NCI-H1092 (cell line): ENCODE measurements at places on chromosomes 12 and 14.

DNA sequence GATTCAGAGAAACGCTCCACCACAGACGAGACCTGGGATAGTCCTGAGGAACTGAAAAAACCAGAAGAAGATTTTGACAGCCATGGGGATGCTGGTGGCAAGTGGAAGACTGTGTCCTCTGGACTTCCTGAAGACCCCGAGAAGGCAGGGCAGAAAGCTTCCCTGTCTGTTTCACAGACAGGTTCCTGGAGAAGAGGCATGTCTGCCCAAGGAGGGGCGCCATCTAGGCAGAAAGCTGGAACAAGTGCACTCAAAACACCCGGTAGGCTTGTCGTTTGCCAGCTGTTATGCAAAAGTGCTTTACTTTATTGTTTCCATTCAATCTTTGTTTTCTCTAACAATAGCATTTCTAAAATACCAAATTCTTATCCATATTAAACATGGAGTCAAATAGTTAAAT lies 287.3 kb downstream of the NAV3 start:
- DNase-seq = no peak

DNA sequence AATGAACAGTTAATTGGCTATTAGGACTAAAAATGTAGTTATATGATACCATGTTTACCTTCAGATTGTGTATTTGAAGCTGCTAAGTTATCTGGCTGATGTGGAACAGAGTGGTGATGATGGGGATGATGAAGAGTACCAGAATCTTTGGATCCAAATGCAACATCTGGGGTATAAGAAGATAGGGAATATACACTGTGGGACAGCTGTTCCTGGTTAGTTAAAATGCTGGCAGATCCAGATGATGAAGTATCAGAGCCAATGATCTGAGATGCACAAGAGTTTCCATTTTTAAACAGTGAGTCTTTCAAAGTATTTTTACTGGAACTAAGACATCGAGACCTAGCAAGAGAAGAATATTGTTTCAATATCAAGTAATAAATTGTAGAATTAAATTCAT lies 31.6 kb downstream of the SENP1 start:
- DNase-seq = no peak

GRCh38 chr12:111643427-111643826 lies 42.3 kb downstream of the BRAP start:
- no peak for DNase-seq

GRCh38 chr12:5884866-5885265 lies 60.2 kb downstream of the ANO2 start:
- DNase-seq = no peak

GRCh38 chr14:59699442-59699841 lies 122.8 kb upstream of the CCDC175 start:
- DNase-seq = no peak

DNA sequence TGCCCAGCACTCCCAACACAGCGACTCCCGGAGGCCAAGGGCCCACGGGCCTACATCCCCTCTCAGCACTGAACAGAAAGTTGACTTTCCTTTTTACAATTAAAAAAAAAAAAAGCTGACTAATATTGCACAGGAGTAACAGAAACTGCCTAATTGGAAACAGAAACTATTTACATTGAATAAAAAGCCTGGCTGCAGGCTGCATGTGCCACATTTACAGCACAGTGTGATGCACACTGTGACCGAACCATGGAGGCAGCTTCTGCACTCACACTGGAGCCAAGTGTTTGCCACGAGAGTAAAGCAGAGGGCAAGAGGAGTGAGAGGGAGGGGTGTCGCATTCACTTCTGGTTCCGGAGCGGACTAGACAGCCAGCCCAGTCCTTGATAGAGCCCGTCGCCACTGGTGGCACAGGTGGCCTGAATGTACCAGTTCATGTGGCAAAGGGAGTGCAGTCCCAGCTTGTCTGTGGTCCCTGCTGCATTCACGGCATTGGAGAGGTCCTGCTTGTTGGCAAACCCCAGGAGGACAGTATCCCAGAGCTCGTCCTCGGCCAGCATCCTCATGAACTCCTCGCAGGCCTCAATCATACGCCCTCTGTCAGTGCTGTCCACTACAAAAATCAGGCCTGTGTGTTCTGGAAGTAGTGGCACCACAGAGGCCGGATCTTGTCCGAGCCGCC lies 59.2 kb downstream of the SPPL3 start:
- DNase-seq = no peak

- no peak for DNase-seq
These were observed 70.2 kb downstream of the ETV6 start for GRCh38 chr12:11719678-11720099.

DNA sequence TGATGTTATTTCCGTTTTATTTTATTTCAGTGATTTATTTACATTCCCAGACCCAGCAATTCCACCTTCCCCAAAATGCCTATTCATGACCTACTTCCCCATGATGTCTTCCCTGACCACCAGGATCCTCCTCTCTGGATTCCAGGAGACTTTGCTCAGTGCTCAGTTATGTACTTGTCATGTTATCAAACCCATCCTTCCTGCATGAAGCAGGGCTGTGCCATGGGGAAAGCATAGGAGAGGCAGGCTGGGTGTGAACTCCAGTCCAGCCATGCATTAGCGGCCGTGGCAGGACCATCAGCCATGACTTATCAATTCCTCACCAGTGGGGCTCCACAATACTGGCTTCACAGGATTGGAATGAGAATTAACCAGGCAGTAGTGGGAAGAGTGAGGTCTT lies 57.8 kb downstream of the B4GALNT3 start:
- no peak for DNase-seq

DNA sequence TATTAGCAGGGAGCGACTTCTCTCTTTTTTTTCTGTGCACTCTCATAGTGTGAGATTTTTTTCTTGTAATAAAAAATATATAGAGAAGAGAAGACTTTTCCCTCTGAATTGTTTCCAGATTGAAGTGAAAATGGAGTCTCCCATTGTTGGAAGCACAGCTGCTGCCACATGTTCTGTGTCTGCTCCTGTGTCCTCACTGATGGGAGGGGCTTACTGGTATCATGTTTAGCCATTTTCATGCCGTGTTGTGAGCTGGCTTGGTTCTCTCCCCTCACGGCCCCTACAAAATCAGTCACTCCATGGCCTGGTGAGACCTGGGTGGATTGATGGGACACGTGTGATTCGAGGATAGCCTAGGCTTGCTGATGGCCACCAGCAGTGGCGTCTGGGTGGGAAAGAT lies 379.7 kb upstream of the DDHD1 start:
- DNase-seq = no peak

GRCh38 chr14:64091217-64091616 lies 203.0 kb downstream of the ESR2 start:
- no peak for DNase-seq

- no peak for DNase-seq
These were observed 149.5 kb downstream of the SLC6A15 start for GRCh38 chr12:84763107-84763506.

DNA sequence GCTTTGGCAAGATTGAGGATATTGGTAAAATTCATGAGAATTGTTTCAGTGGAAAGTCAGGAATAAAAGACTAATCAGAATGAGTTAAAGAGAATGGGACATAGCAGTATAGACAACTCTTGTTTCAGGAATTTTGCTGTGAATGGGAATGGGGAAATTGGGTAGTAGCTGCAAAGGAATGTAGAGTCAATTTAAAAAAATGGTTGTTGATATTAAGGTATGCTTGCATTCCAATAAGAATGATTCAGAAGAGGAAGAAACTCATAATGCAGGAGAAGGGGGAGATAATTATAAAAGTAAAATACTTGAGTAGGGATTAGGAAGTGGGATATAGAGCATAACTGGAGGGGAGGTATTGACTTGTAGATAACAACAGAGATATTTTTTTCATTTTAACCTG lies 40.7 kb downstream of the MNAT1 start:
- no peak for DNase-seq

- no peak for DNase-seq
These were observed 17.3 kb downstream of the SNRNP35 start for GRCh38 chr12:123475246-123475703.

DNA sequence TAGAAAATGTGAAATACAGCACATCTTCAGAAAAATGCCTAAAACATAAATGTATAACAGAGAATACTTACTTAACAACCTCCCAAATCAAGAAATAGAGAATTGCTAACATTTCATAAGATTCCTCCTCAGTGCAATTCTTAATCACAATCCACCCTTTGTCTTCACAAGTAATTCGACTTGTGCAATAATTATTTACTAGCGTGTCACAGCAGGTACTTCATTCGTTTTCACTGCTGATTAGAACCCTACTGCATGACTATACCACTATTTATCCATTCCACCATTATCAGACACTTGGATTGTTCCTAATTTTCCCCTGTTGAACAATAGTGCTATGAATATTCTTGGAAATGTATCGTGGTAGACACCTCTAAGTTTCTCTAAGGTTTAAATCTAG lies 64.9 kb upstream of the BBS10 start:
- DNase-seq = no peak

DNA sequence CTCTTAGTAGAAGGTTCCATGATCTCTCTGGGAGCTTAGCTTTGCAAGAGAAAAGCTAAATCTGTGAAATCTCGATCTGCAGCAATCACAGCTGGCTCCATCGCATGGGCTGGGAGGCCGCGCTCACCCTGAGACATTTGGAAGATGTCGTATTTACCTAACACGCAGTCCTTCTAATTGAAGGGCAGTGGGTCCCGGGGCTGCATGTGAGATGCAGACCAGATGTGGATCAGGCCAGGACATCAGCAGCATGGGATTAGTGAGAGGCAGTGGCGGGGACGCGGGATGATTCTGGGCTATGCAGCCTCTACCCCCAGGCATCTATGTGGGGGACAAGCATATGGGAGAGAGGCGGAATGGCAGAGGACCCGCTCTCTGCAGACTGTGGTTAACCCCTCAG lies 312.4 kb upstream of the RTL1 start:
- DNase-seq = no peak

GRCh38 chr14:34797747-34798583 lies 77.2 kb downstream of the BAZ1A start:
- DNase-seq = no peak

DNA sequence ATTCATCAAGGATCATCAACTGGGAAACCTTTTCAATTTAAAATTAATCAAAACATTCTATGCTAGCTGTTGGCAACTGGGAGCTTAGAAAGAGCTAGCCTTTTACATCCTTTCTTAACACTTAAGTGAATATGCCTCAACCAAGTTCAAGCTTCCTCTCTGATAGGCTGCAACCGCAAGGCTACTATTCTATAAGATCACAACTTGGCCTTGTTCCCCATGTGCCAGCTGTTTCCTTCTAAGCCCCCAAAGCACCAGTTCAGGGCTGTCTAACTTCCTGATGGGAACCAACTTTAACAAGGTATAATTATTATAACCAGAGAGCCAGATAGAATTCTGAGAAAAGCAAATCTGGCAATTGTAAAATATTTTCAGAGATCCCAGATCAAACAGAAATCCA lies 37.0 kb downstream of the KCNC2 start:
- DNase-seq = no peak

- no peak for DNase-seq
These were observed 233.2 kb downstream of the MDGA2 start for GRCh38 chr14:47442211-47442610.

DNA sequence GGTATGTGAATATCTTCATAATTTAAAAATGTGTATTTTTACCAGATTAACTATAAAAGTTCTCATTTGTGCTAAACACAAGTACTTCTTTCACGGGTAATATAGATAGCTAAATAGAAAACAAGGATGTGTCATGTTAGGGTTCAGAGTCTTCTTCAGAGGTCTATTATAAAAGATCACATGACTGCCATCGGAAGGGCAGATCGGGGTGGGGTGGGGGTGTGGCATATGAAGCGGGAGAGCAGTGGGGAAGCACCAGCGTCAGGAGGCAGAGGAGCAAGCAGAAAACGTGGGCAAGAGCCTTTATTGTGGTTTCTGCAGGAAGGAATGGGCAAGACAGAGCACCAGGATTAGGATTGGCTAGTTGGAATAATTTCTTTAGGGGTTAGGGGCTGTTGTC lies 63.7 kb upstream of the DNM1L start:
- DNase-seq = no peak

GRCh38 chr14:54877015-54877702 lies 25.5 kb downstream of the GCH1 start:
- DNase-seq = no peak

DNA sequence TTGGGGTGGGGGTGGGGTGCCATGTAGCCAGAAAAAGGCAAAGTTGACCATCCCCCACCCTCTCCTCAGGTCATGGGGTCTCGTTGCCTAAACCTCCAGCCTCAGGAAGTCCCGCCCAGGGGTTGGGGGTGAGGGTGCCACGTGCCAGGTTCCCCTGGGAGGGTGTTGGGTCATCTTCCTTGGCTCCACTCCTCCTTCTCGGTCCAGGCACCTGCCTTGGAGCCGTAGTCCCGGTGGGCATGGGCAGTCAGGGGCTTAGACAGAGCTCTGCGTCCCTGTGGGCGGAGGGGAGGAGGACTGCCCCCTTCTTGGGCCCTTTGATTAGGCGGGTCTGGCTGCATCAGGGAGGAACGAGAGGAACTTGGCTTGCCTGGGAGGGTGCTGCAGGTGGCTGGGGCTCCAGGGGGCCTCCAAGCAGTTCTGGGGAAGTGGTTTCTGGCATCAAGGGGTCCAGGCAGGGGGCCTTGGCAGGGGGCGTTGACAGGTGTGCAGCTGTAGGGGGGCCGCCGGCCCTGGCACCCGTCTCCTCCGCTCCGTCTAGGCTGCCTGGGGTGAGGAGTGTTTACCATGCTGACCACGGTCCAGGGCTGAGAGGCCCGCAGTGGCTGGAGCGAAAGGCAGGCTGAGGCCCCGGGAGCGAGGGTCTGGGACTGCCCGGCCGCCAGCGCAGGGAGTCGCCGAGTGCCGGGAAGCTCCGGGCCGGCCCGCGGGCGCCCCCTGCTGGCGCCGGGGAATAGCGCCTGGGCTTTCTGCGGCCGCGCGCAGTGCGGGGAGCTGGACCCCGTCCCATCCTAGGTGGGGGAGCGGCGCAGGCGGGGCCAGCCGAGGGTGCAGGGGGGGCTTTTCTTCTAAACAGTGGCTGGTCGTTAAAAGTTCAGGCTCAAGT lies 7.9 kb downstream of the SETD1B start:
- DNase-seq = peak; percentile 36

DNA sequence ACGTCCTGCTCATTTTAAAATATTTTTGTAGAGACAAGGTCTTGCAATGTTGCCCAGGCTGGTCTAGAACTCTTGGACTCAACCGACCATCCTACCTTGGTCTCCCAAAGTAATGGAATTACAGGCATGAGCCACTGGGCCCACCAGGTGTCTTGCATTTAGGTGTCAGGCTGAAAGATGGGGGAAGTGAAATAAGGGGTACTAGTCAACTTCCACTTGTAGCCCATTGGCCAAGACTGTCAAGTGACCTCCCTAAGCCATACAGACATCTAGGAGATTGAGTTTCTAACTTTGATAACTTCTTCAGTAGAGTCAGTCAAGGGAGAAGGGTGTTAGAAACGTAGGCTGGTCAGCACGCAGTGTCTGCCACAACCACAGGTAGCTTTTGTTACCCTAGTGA lies 32.0 kb downstream of the ARF6 start:
- no peak for DNase-seq

- no peak for DNase-seq
These were observed 44.8 kb downstream of the EP400 start for GRCh38 chr12:131994589-131994988.

- DNase-seq = no peak
These were observed 1086.5 kb downstream of the SLC6A15 start for GRCh38 chr12:83826112-83826511.
